ENCODE measurements at places on chromosomes 12 and 14.
A peak's percentile ranks its signal among the peaks of the same experiment; 100 is the strongest.

DNA sequence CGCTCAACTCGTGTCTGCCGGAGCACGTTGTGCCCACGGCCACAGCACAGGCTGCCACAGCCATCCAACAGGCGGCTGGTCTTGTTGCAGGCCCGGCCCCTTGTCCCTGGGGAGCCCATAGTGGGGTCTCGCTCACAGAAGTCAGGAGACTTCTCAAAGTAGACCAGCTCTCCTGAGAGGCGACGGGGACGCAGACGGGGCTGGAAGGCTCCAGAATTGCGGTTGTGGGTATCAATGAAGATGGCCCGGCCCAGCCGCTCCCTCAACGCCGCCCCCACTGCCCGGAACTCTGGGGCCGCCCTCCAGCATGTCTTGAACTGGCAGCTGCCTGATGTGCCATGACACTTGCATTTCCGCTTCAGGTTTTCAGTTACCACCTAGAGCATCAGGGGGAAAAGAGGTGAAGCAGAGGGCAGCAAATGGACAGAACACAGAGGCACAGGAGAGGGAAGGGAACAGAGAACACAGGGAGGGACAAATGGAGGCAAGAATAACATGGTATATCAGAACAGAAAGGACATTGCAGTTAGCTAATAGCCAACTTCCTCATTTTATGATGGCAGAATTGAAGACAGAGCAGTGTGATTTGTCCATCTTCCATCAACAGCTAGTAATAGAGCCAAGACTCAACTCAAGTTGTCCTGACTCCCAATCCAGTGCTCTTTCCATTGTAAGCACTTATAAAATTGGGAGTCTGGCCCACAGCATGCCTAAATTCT, 5.2 kb downstream of the WNT10B start:
- DNase-seq = no peak

DNA sequence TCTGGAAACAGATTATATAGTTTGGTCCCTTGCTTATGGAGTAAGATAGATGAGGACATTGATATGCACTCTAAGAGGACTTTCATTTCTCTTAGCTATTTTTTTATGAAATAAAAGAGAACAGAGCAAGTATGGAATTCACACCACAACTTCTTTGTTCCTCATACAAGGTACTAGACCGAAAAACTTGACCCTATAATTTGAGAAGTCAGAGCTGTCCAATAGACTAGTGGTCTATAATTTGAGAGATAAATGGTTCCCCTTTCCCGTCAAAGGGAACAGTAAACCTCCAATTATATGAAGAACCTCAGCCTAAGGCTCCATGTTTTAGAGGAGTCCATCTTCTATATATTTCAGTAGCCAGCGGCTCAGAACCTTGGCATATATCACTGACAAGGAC, 58.5 kb upstream of the HIF1A start:
- DNase-seq = no peak

DNA sequence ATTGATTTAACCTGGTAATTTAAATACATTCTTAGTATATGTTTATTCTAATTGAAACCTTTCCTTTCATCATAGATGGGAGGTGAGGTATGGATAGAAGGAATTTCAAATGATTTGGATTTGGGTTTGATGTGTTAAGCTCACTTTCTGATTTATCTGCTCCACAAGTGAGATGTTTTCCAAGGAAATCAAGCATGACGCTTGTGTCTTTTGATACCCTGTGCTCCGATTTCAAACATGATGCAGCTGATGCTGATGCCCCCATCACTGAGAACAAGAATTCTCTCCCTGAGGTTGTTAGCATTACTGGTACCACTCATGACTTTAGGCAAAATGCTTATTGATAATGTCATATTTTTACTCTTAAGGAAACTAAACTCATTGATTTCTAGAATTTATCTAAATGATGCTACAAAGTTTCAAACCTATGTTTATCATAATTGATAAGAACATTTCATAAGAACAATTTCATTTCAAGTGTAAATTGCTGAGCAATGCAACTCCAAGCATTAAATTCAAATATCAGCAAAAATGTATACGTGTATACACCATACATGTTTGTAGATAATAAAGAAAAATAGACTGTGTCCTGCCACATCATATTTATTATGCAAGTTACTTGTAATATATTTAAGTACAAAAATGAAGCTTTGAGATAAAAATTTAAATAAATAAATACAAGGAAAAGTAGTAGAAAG, 75.5 kb upstream of the LRIG3 start:
- DNase-seq = no peak

DNA sequence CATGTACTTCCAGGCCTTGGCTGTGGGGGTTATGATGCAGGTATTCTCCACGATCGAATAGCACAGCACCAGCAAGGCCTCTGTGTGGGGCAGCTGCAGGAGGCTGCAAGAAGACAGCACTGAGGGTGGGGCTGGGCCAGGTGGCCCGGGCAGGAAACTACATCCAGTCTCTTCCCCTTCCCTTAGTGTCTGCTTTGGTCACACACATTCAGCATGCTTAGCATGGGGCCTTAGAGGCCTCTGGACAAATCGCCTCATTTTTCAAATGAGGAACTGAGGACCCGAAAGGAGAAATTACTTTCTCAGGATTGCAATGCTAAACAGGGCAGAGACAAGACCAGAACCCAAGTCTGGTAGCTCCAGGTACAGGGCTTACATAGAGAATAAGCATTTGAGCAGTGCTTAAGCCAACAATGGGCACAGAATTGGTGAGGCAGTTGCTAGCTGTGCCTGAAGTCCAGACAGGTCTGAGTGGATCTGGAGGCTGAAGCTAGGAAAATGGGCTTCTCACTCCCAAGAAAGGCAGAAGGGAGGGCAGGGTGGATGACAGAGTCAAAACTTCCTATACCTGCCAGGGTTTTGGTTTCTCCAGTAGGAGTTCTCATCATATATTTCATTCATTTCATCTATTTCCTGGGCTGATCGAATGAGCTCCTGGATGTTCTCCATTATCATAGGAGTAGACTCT, 3.5 kb downstream of the ACRBP start:
- DNase-seq = no peak

DNA sequence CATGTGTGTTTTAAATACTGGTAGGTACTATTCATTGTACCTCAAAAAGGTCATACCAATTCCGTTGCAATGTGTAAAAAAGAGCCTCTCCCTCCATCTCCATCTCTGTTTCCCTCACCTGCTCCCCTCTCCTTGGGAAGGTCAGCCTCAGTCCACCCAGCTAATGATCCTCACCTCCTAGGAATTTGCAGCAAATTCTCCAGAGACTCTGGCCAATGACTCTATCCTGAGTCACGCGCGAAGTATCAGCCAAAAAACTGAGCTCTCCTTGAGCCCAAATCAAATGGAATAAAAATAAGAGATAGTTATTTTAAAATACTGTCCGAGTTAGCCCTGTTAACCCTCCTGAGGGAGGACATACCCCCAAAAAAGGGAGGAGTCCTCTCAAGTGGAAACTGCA, 148.4 kb downstream of the DPF3 start:
- no peak for DNase-seq

- no peak for DNase-seq
Observed at GRCh38 chr14:102573591-102574046, 18.8 kb upstream of the RCOR1 start.

GRCh38 chr12:39426636-39427240, 16.2 kb downstream of the KIF21A start:
- DNase-seq = no peak

GRCh38 chr14:69820991-69821390, 23.9 kb upstream of the SLC10A1 start:
- no peak for DNase-seq

DNA sequence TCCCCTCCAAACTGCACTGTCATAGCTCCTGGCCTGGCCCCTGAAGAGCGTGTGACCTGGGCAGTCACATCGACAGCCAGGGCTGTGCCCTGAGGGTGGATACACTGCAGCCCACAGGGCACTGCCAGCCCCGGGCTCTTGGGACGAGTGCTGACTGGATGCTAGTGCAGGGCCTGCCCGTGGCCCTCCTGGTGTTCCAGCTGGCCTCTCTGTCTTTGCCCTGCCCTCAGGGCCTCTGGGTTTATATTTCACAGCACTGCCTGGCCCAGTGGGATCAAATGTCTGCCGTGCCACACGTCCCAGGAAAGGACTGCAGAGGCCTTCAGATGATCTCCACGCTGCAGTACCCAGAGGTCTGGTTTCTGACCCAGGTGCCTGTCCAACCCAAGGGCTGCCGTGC, 10.1 kb upstream of the CCDC197 start:
- no peak for DNase-seq

GRCh38 chr14:102479777-102480176, 29.8 kb downstream of the ANKRD9 start:
- no peak for DNase-seq

GRCh38 chr14:101458741-101459550, 102.3 kb upstream of the DIO3 start:
- DNase-seq = no peak

DNA sequence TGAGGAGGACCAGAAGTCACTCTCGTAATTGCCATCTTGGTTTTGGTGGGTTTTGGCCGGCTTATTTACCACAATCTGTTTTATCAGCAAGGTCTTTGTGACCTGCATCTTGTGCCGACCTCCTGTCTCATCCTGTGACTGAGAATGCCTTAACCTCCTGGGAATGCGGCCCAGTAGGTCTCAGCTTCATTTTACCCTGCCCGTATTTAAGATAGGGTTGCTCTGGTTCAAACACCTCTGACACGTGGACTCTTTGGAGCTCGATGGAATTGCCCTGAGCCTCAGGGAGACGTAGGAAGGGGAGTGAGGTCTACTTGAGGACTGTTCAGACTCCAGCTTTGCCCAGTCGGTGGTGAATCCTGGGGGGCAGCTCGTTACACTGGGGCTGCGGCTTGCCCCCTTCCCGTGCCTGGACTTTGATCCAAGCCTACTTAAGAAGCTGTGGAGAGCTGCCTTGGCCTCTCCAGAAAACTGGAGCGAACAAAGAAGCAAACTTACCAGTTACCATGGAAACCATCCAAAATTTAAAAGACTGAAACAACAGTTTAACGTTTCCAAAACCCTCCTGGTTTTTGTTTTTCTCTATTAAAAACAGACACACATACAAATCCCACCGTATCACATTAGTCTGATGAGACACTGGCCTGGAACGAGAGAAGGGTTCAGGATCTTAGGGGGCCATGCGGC, 28.0 kb downstream of the CALM1 start:
- DNase-seq = no peak

DNA sequence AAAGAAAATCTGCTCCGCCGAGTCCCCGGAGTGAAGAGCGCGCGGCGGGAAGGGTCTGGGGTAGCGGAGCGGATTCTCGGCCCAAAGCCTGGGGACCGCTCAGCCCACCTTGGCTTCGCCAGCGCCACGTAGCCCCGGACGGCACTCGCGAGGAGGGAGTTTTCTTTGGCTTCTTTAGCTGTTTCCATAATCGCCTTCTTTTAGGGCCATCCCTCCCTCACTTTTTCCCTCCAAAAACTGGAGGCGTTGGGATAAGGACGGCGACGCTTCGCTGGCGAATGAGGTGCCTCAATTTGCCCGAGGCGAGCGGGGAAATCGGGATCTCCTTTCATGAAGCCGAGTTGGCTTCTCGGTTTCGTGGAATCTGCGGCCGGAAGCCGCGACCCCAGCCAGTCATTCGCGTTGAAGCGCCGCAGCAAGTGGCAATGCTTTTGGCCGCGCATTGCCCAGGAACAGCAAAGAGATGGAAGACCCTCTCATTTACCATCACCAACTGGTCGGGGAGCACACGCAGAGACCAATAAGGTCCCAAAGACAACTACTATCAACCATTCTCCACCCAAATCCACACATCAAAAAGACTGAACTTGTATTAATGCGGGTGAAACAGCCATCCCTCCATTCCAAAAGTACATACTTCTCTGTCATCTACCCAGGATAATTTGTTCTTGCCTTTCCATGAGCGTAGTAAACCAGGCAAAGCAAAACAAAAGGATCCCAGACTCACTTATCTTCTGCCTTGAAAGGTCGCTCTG, 8.4 kb upstream of the SIX1 start:
- no peak for DNase-seq

DNA sequence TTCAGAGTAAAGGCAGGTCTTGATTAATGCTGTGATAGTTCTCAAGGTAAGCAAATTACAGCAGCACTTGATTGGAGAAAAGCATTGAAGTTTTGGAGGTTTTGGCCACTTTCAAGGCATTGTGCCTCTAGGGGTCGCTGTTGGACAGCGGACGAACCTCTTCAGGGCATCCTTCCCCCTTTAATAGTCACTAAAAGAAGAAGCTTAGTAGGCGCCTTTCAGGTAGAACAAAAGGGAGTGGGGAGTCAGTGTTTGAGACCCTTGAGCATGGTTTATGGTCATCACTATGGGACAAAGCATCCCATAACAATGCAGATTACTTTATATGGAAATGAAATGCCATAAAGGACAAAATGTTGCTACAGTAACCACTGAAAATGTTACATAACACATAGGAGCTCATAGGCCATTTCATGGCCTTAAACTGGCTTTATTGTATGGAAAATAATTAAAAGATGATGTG, 199.5 kb upstream of the DCN start:
- DNase-seq = peak; percentile 92

- no peak for DNase-seq
Observed at GRCh38 chr14:103641161-103641560, 12.2 kb downstream of the KLC1 start.

DNA sequence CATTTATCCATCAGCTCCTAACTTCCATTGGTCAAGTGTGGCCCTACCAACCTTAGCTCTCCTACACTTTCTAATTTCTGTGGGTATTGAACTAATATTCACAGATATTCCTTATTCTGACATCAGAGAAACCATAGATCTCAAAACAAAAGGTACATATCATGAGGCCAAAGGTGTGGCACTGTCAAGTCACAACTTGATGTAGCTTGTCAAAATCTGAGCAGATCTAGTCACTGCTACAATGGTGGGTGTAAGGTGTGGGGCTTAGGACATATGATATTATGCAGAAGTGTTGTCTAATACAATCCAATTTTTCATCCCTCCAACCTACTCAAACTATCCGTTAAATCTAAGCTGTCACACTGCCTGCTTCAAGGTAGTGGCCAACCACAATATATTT, 114.0 kb upstream of the FAR2 start:
- DNase-seq = no peak

DNA sequence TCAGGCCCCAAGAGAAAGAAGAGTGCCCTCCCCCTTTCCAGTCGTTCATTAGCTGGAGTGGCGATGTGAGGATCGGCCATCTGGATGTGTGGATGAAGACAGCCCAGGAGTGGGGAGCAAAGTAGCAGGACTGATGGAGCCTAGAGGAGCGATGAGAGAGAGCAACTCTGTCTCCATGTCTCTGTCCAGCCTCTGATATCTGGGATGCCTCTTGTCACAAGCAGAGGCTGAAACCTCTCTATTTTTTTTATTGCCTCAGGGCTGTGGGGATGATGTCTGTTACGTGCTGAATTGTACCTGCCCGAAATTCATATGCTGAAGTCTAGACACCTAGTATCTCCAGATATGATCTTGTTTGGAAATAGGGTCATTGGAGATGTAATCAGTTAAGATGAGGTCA, 2.7 kb downstream of the SERPINA11 start:
- DNase-seq = no peak
